ENCODE measurements at places on chromosomes 2 and 18.

DNA sequence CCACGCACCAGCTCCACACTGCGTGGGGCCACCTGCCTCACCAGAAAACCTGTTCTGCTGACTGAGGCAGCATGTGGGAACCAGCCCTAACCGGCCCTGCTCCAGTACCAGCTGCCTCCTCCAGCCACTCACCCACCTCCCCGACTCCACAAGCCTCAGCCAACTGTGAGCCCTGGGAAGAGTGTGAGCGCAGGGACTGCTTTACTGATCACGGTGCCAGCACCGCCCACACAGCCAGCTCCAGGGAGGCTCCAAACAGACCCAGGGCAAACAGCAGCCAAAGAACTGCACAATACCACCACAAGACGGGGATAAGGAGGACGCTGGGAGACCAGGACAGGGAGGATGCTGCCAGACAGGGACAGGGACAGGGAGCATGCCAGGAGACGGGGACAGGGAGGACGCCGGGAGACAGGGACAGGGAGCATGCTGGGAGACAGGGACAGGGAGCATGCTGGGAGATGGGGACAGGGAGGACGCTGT, 28.4 kb downstream of the EIPR1 start:
- DNase-seq = no peak

DNA sequence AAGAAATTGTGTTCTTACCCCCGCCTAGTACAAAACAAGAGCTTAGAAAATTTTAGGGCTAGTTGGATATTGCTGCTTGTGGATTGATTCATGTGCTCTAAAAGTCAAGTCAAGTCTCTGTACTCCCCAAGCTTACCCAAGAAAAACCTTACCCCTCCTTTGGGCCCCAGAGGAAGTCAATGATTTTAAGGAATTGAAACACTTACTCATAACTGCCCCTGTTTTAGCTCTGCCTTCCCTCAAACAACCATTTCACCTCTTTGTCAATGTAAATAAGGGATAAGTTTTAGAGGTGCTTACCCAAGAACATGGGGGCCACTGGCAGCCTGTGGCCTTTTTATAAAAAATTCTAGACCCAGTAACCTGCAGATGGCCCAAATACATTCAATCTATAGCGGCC, 136.6 kb upstream of the RMP24 start:
- DNase-seq = no peak

- no peak for DNase-seq
These were observed 104.2 kb upstream of the RND3 start for GRCh38 chr2:150591496-150592285.

GRCh38 chr2:143284087-143284675, 155.0 kb downstream of the ARHGAP15 start:
- DNase-seq = no peak

- DNase-seq = no peak
These were observed 244.3 kb downstream of the CNTNAP5 start for GRCh38 chr2:124269348-124269747.

DNA sequence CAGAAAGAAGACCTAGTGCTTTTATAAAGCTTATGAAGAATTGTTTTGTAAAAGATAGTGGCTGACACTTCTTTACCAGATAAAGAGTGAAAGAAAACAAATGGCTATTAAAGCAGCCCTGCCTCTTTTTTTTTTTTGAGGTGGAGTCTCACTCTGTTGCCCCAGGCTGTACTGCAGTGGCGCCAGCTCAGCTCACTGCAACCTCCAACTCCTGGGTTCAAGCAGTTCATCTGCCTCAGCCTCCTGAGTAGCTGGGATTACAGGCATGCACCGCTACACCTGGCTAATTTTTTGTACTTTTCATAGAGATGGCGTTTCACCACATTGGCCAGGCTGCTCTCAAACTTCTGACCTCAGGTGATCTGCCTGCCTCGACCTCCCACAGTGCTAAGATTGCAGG, 12.9 kb downstream of the ARPC2 start:
- DNase-seq = no peak

DNA sequence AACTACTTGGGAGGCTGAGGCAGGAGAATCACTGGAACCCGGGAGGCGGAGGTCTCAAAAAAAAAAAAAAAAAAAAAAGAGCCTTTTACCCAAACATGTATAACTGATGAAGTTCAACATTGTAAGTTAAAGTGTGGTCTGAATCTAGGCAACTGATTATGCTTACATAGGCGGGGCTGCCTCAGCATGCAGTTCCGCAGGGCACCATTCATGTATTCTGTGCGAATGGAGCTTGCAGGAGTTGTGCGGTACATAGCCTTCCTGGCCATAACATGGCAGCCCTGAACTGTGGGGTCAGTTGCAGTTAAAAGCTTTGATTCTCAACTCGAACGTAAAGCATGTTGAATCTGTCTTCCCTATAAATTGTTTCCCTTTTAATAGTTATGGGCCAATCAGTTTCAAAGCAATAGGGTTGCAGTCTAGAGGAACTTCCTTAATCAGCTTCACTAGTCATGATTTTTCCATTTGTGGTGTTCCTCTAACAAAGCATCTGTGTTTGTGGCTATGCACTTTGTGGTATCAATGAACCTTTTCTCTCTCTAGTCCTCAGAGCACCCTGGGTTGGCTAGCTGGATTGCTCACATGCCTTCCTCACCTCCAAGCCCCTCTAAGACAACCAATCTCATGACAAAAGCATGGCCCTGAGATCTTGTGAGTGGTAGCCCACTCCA, 30.6 kb upstream of the CEP68 start:
- no peak for DNase-seq

DNA sequence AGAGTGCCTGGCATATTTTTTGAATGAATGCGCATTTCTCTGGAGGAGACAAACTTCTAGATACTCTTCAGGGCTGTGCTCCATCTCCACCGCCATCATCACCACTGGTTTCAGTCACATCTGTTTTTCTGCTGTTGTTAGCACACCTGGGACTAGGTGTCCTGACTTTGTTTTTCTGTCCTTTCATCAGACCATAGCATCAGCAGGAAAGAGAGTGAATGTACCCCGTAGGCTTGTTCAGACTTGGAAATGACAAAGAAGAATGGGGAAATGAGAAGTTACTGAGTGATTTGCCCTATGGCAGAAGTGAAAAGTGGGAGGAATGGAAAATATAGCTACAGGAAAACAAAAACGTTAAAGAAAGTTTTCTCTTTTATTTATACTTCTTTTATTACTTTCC, 965.2 kb upstream of the FANCL start:
- DNase-seq = no peak

GRCh38 chr2:158009399-158009798, 92.3 kb upstream of the UPP2 start:
- DNase-seq = no peak

DNA sequence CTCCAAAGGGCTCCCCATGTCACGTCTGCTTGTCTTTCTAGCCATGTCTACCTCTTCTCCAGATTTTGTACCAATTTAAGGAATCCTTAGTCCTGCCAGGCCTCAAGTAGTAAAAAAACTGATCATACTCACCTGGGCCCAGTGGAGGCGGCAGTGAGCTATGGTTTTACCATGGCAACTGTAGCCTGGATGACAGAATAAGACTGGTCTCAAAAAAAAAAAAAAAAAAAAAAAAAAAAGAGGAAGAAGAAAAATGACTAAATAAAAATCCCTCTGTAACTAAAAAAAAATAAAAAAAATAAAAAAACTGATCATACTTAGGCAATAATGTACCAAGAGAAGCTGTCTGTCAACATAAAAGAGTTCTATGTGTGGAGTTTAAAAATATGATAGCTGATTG, 221.6 kb downstream of the NR4A2 start:
- no peak for DNase-seq

DNA sequence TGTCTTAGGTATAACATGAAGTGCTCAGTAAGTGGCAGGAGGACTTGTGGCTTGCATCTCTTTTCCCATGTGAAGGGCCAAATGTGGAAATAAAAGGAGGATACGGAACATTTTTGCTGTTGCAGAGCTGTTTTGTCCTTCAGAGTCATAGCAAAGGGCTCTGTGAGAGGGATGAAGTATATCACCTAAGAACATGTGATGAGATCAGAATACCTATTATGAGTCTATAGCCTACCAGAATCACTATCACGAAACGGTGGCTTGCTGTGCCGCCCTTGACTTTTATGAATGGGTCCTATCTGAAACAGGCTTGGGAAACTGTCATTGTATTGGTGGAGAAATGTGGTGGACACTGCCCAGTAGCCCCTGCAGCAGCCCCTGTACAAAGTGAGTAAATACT, 67.0 kb upstream of the ITGB6 start:
- DNase-seq = no peak
